ENCODE measurements at places on chromosomes 5 and 9.

- no peak for DNase-seq
Measured at GRCh38 chr9:18040327-18040726, 433.6 kb upstream of the ADAMTSL1 start.

DNA sequence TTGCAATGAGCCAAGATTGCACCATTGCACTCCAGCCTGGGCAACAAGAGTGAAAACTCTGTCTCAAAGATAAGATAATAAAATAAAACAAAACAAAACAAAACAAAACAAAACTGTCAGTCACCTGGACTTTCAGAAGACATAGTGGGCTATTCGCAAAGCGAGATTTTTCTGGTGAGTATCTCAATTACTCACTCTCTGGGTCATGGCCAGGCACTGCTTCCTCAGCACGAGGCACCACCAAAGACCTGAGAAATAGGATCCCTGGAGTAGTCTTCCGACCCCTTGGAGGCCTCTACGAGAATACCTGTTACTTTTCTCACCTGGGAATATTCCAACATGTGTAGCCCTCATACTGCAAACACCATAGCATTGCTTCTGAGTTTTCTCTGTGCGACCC is 201.7 kb upstream of the ZNF618 start:
- DNase-seq = no peak

GRCh38 chr9:95892690-95893089 is 17.2 kb downstream of the ERCC6L2 start:
- no peak for DNase-seq

DNA sequence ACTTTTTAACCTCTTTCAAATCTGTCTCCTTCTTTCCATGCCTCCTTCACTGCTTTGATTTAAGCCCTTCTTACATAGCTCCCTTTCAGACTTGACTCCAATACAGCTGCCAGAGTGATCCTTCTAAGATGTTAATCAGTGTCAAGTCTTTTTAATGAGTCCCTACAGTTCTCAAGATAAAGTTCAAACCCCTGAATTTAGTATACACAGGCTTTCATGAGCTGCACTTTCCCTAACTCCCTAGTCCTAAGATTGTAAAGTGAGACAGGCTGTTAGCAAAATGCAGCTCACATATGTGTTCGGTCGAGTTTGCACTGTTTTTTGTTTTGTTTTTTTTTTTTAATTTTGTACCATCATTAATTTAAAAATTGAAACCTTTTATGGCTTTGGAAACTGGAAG is 190.4 kb upstream of the VCAN start:
- DNase-seq = no peak

GRCh38 chr9:13228431-13228830 is 51.1 kb downstream of the MPDZ start:
- no peak for DNase-seq

DNA sequence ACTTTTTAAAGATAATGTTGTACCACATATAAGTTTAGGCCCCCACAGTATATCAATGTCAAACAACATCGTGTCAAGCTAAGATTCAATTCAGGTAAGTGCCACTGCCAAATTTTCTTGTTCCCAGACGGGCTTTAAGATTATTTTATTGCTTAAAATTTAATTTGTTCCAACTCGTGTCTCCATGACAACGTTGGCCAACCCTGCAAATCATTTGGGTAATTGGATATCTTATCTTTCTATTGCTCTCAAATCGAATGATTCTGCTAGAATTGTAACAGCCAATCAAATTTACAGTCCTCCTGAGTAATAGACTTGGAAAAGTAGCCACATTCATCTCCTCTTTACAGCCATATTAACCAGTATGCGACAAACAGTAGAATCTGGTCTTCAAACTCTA is 19.5 kb downstream of the TLE1 start:
- DNase-seq = no peak

DNA sequence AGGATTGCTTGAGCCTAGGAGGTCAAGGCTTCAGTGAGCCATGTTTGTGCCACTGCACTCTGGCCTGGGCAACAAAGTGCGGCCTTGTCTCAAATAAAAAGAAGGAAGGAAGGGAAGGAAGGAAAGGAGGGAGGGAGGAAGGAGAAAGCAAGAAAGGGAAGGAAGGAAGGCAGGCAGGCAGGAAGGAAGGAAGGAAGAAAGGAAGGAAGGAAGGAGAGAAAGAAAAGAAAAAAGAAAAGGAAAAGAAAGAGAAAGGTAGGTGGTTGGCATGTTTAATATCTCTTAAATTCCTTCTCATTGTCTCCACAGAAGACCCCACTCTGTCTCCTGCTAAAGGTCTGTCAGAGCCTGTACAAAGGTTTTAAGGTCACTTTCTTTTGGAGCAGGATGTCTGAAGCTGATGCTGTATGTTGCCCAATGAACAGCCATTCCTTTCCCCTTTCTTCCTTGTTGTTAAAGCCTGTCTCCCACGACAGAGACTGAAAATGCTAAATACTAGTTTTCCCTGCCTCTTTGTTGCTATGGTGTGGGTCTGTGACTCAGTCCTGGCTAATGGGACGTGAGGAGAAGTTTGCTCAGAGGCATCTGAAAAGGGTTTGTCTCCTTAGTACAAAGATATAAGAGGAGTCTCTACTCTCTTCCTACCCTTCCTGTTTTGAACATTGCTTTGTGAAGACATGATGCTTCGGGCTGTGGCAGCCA is 213.3 kb downstream of the PCSK1 start:
- DNase-seq = peak; percentile 28

DNA sequence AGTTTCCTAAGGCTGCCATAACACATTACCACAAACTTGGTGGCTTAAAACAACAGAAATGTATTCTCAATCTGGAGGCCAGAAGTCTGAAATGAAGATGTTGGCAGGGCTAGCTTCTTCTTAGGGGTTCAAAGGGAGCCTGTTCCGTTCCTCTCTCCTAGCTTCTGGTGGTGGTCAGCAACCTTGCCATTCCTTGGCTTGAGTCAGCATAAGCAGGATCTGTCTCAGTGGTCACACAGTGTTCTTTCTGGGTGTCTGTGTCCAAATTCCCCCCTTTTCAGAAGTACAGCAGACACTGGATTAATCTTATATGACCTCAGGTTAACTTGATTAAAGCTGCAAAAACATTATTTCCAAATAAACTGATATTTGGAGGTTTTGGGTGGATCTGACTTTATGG is 2.1 kb upstream of the OSMR start:
- no peak for DNase-seq

DNA sequence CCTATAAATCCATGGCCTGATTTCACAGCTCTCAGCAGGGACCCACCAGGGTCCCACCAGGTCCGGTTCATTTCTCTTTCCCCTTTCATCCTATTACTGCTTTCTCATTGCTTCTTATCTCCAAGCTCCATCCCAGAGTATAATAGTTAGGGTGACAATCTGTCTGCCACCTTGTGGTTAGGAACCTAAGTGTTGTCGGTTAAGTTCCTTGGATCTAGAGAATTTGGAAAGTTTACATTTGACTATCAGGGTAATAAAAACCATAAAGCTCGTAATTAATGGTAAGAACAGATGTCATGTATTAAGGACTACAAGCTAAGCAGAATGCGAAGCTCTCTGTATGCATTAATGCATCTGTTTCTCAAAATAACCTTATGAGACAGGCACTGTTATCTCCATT is 259.1 kb downstream of the SH3GL2 start:
- DNase-seq = no peak

DNA sequence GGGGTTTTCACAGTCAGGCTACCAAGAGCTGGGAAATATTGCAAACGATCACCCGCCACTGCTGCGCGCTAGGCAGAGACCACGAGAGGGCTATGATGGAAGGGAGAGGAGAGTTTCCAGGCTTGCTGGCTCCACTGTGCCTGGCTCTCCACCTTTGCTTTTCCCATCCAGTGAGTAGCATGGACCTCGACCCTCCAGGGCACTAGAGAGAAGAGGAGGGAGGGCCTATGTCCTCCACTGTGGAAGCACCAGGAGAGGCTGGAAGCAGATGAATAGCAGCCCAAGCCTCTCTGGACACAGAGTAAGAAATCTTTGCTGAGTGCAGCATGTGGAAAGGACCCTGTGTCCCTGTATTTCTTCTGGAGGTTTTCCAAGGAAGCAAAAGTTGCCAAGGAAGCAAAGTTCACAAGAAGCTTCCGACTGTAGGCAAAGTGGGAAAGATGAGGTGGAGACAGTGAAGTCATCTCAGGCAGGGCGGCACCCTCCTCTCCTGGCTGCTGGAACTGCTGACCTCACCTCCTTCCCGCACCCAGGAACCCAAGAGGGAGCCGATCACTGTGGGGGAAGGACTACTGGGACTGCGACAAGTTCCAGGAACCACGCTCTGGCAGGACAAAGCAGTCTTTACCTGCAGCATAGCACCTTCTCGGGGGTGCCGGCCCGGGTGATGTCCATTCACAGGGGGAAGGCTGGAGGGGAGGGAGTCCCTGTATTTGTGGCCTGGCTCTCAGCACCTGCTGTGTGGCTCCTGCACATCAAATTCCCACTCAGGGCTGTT is 79.6 kb downstream of the CSNK1A1 start:
- no peak for DNase-seq

GRCh38 chr5:163894645-163895044 is 389.2 kb downstream of the MAT2B start:
- no peak for DNase-seq

GRCh38 chr9:29449306-29449705 is 1876.0 kb upstream of the C9orf72 start:
- DNase-seq = no peak

DNA sequence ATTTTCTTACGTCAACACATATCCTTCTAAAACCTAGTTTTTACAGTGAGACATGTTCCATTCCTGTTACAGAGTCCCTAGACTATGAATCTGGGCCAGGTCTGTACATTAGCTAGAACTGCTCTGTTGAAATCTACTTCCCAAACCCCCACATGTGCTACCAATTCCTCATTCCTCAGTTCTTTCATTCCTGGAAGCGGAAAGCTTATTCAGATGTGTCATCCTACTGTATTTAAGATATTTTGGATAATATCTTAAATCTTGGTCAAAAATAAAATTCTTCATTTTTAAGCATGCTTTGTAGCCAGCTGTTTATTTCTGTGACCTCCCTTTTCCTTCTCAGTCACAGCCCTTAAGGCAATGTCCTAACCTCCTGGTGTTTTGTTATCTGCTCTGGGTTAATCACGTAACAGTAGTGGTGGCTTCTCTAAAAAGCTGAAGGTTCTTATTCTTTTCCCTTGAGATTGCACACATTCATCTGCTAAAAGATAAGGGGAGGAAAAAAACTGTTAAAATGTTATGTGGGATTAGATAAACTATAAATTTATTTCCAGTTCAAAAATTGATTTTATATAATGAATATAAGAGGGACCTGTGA is 35.6 kb downstream of the GLRX start:
- no peak for DNase-seq

DNA sequence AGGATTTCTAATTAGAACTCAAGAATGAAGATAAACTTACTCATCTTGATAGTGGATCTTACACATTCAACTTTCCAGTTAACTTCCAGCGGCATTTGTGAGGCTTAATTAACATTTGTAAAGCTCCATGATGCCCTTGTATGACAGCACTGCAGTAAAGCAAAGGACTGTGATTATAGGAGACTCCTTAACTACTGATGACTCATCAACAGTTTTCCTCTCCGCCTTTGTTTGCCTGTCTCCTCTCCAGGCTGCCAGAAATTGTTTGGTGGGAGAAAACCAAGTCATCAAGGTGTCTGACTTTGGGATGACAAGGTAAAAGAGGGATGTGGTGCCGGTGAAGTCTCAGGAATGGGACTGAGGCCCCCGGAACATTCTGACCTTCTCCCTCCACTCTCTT is 20.4 kb upstream of the CYFIP2 start:
- no peak for DNase-seq

GRCh38 chr5:132203464-132203818 is 24.2 kb downstream of the P4HA2 start:
- DNase-seq = no peak

DNA sequence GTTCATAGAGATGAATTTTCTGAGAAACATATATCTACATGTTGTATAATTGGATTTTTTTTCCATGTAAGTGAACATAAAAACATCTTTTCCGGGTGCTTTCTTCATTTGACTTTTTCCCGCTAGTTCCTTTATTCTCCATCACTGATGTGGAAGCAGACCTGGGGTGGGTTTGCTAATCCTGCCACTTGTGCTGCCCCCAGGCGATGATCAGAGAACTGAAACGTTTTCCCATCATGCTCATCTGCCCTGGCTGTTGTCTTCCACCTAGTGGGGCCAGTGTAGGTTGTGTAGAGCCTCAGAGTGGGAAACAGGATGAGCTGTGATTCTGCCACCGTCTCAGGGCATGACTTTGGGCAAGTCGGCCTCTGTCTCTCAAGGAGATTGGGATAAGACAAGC is 34.2 kb upstream of the TGFBR1 start:
- no peak for DNase-seq

DNA sequence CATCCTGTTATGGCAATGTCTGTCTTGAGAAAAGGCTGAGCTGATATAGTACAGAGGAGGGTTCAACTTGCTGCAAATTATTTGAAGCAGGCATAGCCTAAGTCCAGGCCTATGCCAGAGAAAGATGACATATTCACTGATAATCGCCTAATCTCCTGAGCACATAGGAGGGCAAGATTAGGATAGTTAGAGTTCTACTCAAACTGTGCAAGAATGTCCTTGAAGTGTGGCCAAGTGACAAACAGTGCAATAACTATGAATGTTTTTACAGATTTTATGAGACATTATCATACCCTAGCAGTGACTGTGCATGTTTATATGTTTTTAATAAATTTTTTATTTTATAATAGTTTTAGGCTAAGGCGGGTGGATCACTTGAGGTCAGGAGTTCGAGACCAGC is 96.2 kb downstream of the TSSK1B start:
- DNase-seq = no peak

- no peak for DNase-seq
Measured at GRCh38 chr5:132313961-132314432, 19.8 kb downstream of the SLC22A4 start.

DNA sequence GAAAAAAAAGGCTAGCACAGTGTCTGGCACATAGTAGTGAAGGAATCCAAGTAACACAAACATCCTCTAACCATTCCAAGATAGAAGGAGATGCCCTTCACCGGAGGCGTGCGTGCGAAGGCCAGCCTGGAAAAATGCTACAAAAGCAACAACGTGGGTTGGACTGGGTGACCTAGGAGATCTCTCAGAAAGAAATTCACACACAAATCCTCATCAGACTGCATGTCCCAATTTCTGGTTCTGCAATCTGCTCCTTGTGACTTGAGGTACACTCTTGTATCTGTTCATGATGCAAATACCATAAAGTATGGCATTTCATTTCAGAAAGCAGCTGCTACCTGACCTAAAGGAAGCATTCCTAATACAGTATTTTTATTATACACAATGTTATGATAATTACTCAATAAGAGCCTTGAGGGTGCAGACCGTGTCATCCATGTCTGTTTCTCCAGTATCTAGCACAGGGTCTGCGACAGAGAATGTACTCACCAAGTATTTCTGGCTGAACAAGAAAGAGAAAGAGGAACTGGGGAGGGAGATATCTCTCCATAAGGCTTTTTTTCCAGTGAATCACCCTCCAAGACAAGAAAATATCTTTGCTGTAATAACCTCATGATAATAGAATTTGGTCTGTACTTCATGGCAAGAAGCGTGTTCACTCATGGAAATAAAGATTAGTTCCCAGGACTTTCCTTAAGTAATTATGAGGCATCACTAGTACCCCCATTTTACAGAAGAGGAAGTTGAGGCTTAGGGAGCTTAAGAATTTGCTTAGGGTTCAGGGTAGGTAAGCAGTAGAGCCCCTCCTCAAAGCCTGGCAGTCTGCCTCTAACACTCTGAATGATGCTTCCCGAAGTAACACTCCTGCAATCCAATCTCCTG is 138.3 kb downstream of the CDK5RAP2 start:
- no peak for DNase-seq
